Stimulated activated CD4-positive, alpha-beta T cell treated with anti-CD3 and anti-CD28 coated beads, Interleukin-1b, Interleukin-23, amount 100 ng/mL, for 24 hours (primary cell): ENCODE measurements at places on chromosomes 2 and 18.

DNA sequence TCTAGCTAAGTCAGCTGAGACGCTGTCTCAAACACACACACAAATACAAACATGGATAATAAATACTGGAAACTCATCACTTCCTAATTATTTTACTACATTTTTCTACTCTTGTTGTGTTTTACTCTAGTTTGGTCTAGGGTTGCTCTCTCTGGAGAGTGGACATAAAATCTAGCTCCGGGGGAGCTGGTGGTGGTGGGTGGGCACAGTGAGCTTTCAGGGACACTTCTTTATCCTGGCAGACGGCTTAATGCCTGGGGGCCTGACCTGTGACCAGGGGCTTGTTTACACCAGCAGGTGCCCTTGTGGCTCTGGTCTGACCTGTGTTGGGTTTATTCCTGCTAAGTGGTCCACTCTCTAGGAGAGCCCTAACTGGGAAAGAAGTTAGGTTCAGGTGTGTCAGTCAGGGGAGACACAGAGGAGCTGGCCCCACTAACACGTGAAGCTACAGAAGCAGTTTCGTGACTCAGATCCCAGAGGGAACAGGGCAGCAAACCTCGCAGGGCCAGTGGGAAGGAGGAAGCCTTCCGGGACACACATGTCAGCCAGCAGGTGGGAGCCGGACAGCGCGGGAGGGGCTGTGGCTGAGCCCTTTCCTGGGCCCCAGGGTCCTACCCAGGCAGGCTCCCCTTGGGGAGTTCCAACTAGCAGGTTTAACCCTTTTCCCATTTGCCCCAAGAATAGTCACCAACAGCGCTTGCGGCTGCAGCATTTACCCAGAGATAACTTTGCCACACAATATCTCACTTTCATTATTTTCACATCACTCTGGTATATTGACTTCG lies 22.5 kb upstream of the BOK start:
- DNase-seq = no peak

DNA sequence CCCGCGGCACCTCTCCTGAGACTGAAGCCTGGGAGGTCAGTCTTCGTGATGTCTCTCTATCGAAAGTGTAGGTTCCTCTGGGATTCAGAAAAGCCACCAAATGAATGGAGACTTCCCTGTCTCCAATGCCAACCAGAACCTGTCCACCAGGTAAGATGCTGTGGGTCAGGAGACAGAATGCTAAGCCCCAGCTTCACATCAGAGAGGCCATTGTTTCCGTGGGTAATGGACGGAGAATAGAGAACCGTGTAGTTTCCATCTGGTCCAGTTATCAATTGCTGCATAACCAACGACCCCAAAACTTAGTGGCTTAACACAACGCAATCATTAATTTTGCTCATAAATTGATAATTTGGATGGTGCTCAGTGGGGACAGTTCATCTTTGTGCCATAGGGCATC lies 93.5 kb downstream of the DDX1 start:
- DNase-seq = no peak

DNA sequence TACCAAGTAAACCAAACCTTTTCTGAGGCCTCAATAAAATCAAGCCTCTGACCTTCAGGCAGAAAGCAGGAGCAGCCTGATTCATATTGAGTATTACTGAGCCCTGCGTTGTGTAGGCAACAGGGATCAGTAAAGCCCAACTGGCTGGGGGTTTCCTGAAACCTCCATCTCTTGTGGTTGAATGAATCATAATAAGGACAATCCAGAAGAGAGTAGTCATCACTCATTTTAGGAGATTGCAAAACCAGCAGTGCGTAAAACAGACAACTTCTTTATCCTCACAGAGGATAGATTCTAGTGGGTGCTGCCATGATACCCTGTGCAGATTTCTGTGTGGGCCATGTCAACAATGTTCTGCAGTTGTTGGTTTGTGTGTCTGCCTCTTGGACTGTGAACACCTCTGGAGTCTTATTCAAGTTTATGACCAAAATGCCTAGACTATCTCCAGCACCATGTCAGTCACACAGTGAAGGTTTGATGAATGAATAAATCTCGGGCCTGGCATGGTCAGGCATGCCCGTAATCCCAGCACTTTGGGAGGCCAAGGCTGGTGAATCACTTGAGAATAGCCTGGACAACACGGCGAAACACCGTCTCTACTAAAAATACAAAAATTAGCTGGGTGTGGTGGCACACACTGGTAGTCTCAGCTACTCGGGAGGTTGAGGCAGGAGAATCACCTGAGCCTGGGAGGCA lies 51.8 kb upstream of the RAB27B start:
- no peak for DNase-seq

DNA sequence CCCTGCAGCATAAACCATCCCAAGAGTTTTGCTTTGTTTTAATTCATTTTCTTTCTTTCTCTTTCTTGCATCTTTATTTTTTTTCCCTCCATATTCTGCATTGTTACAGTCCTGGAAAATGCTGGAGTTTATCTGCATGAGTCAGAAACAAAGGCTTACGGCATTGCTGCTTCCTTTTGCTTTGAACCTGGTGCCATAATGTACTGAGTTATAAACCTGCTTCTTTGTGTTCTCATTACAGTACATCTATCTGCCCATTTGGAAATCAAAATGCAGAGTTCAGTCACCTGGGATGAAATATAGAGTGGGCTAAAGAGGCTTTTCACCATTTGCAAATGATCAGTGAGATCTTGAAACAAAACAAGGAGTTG lies 1009.2 kb upstream of the FANCL start:
- DNase-seq = no peak

GRCh38 chr2:110153416-110153815 lies 37.8 kb upstream of the MALL start:
- DNase-seq = no peak

DNA sequence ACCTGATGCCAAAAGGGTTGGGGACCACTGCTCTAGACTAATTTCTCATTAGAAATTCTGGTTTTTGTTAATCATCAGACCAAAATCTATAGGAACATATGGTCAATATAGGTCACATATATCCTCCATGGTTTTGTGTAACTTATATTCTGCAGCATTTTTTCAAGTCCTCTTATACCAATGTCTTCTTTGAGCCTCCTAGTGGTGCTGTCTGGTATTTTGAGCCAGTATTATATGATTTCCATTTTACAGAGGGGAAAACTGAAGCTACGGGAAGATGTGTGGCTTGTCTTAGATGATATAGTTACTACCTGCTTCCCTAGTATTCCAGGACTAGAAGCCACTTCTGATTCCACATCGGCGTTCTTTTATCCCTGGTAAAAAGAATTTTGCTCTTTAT lies 13.8 kb downstream of the MAPK4 start:
- no peak for DNase-seq

DNA sequence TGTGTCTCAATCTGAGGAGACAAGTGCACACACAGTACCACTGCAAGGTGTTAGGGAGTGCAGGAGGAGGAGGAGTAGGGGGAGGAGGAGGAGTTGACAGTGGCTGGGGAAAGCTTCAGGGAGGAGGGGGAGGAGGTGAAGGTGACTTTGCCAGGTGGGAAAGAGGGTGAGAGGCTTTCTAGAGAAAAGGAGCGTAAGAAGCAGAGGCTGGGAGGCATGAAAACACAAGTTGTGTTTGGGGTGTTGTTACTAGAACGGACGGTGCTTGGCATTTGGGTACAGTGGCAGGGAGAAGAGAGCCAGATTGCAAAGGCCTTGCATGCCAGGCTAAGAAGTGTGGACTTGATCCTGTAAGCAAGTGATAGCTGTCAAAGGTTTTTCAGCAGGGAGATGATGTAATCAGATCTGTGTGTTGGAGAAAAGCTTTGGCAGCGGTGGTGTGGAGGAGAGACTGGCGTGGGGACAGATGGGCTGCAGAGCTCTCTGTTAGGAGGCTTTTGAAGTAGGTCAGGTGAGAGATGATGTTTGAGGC lies 16.2 kb downstream of the TANC1 start:
- DNase-seq = no peak

DNA sequence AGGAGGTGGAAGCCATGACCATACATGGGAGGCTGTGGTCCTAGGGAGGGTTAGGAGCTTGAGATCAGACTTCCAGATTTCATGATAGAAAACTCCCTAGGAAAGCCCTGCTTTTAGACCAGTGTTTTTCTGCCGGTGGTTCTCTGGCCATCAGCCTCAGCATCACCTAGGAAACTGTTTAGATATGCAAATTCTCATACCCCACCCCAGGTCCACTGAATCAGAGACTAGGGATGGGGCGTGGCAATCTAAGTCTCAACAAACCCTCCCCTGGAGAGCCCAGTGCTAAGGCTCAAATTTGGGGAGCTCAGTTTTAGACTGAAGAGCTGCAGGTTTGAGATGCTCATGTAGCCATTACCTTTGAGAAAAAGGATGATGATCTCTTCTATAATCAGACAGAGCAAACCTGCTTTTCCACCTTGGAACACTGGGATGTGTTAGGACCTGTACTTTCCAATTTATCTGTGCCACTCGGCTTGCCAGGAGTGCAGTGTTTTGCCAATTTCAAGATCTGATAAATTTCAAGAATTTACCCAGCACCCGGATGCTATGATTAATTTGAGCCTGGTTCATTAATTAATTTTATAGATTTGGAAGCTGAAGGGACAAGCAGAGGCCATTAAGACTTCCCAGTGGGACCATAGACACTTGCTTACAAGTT lies 31.5 kb upstream of the LYPD6B start:
- no peak for DNase-seq

DNA sequence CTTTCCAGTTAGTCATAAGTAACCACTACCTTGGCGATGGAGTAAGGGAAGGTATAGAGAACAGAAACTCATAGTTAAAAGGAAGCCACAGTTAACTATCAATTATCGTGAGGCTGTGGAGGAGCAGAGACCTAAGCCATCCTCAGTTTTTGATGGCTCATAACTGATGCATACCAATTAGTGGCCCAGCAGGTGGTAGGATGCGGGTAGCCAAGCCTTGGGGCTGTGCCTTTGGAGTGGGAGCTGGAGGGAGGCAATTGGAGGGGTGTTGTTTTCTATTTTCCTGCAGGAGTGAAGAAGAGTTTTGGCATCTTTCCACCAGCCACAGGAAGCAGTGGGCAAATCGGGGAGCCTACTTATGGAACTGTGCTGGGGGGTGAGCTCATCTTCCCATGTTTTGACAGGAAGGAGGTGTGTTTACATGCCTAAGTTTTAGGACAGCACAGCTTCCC lies 194.8 kb downstream of the TPGS2 start:
- no peak for DNase-seq

- no peak for DNase-seq
These were observed 1696.3 kb upstream of the TMEFF2 start for GRCh38 chr2:193891023-193891422.

GRCh38 chr2:133235968-133236367 lies 332.3 kb downstream of the NCKAP5 start:
- no peak for DNase-seq

- no peak for DNase-seq
These were observed 107.9 kb upstream of the NDUFV2 start for GRCh38 chr18:8994603-8995002.

DNA sequence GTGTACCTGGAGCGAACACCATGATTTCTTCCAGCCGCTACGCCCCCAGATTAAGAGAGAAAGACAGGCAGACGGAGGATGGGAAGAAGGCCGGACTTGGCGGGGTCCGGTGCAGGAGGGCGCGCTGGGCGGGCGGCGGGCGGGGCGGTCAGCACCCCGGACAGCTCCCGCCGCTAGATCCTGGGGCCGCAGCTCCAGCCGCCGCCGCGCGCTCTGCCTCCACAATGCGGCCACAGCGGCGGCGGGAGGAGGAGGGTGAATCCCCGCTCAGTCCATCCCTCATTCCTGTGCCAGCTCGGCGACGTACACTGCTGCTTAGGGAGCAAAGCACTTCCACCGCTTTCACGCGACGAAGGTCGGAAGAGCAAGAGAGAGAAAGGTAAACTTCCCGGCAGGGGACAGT lies at the start of gene AKAIN1:
Gene AKAIN1 (minus strand): TSS at position 226 of the 403 bp plus-strand sequence. CDS start 204 bp downstream, at position 22.
- no peak for DNase-seq

DNA sequence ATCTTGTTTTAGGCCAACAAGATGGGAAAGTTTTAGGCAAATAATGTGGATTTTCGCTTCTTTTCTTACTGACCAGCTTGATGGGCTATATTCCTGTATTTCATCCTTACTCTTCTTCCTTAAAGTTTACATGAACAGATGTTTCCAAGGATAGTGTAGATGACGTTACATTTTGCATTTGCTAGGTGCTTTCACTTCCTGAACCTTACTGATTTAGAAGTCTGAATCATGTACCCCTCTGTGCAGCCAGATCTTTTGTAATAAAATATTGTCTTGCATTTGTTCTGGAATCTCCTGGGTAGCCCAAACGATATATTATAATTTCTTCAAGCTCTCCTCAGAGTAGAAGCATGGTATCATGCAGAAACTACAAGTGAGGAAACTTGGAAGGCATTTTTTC lies 93.4 kb downstream of the CALCRL start:
- DNase-seq = no peak

DNA sequence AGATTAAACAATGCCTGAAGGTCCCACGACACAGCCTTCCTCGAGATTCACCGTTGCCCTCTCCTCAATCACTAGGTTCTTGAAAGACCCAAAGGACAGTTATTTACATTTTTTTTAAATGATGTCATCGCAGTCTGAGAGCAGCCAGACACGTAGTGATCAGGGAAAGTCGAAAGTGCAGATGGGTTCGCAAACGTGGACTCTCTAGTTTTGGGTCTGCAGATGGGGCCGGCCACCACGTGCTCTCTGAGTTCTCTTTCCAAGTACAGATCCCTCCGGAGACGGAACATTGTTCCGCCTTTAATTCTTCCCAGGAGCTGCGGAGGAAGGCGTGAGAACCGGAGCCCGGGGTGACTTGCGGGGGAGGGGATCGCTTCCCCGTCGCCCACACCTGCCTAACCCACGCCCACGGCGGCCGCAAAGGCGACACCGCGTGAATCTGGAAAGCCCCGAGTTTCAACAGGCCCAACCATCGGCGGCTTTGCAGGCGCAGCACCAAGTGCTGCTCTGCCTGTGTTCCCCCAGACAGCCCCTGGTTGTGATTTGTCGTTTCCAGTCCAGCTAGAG lies 54.3 kb downstream of the PKDCC start:
- peak; percentile 61 for DNase-seq
